ENCODE measurements at places on chromosomes 6 and 20. TPM values are rescaled to one million over a fixed set of nuclear protein-coding genes. Genes with fewer than 3 reads are reported as not detected.

The BPI gene
- not detected for total RNA-seq

The NKAIN4 gene
- not detected for total RNA-seq

The HLA-DOA gene
- total RNA-seq = 209 TPM

The ATF6B gene
- total RNA-seq = 206 TPM

Measured in B cell (primary cell).